Left renal pelvis (tissue), 4 donors: ENCODE measurements at places on chromosomes 5 and 9. TPM values are rescaled to one million over a fixed set of nuclear protein-coding genes. Genes with fewer than 3 reads are reported as not detected.

The NPR2 gene
- polyA plus RNA-seq: 28.2 TPM

The FGF18 gene
- polyA plus RNA-seq: 0.79 TPM

The FGF1 gene
- polyA plus RNA-seq: 26.2 TPM

The SPATA9 gene
- polyA plus RNA-seq: 2.0 TPM

The MSX2 gene
- 1.2 TPM for polyA plus RNA-seq

The PDE4D gene
- 27.6 TPM for polyA plus RNA-seq

The SGCD gene
- 4.7 TPM for polyA plus RNA-seq

The FSTL4 gene
- 0.79 TPM for polyA plus RNA-seq

The PCDHGA11 gene
- polyA plus RNA-seq: 4.5 TPM

The CDK9 gene
- 74.9 TPM for polyA plus RNA-seq

The LPCAT1 gene
- polyA plus RNA-seq: 56.4 TPM

The SLCO6A1 gene
- not detected for polyA plus RNA-seq

The FLT4 gene
- polyA plus RNA-seq: 9.3 TPM

The GALT gene
- polyA plus RNA-seq: 81.5 TPM

The IFNB1 gene
- polyA plus RNA-seq: not detected

The PCDHGC5 gene
- 0.36 TPM for polyA plus RNA-seq

The SCGB3A2 gene
- polyA plus RNA-seq: not detected

The PDCD1LG2 gene
- not detected for polyA plus RNA-seq

The MSANTD3 gene
- 21.6 TPM for polyA plus RNA-seq

The PCDHA1 gene
- 0.06 TPM for polyA plus RNA-seq

The DNAI1 gene
- 2.3 TPM for polyA plus RNA-seq

The PTGDS gene
- 18.1 TPM for polyA plus RNA-seq

The BAAT gene
- 0.35 TPM for polyA plus RNA-seq

The LEAP2 gene
- 4.7 TPM for polyA plus RNA-seq

The IL13 gene
- 0.15 TPM for polyA plus RNA-seq

The ZNF879 gene
- polyA plus RNA-seq: 10.5 TPM

The FAM200C gene
- polyA plus RNA-seq: 16.1 TPM

The OR1J2 gene
- polyA plus RNA-seq: not detected

The CATSPER3 gene
- polyA plus RNA-seq: 1.2 TPM

The GLT6D1 gene
- not detected for polyA plus RNA-seq

The ATG10 gene
- polyA plus RNA-seq: 11.5 TPM

The SLC25A2 gene
- 0.17 TPM for polyA plus RNA-seq

The HMCN2 gene
- 1.4 TPM for polyA plus RNA-seq

The KCNV2 gene
- polyA plus RNA-seq: 0.13 TPM

The FRRS1L gene
- 12.7 TPM for polyA plus RNA-seq

The ADRA1B gene
- 2.5 TPM for polyA plus RNA-seq

The GABRA6 gene
- not detected for polyA plus RNA-seq

The QRFP gene
- 0.61 TPM for polyA plus RNA-seq

The KLHL3 gene
- 9.0 TPM for polyA plus RNA-seq

The CAMK2A gene
- polyA plus RNA-seq: 4.8 TPM

The PTGES gene
- 5.9 TPM for polyA plus RNA-seq

The ANKRD18B gene
- 2.4 TPM for polyA plus RNA-seq

The SPINK7 gene
- not detected for polyA plus RNA-seq

The SOHLH1 gene
- polyA plus RNA-seq: not detected

The IGFBPL1 gene
- 1.9 TPM for polyA plus RNA-seq

The SHISAL2B gene
- polyA plus RNA-seq: not detected

The GFI1B gene
- polyA plus RNA-seq: 1.3 TPM

The CDX1 gene
- polyA plus RNA-seq: 0.40 TPM

The PSAT1 gene
- polyA plus RNA-seq: 65.2 TPM

The SMIM27 gene
- polyA plus RNA-seq: 12.6 TPM

The TAL2 gene
- 0.89 TPM for polyA plus RNA-seq

The REXO4 gene
- polyA plus RNA-seq: 27.8 TPM

The HDAC3 gene
- polyA plus RNA-seq: 90.5 TPM

The ACOT12 gene
- polyA plus RNA-seq: 0.60 TPM

The SLC34A3 gene
- 0.37 TPM for polyA plus RNA-seq

The SHOC1 gene
- 0.85 TPM for polyA plus RNA-seq

The COL5A1 gene
- 424 TPM for polyA plus RNA-seq

The PCDHGB7 gene
- polyA plus RNA-seq: 13.7 TPM
